ENCODE measurements at places on chromosomes 7 and 10.

DNA sequence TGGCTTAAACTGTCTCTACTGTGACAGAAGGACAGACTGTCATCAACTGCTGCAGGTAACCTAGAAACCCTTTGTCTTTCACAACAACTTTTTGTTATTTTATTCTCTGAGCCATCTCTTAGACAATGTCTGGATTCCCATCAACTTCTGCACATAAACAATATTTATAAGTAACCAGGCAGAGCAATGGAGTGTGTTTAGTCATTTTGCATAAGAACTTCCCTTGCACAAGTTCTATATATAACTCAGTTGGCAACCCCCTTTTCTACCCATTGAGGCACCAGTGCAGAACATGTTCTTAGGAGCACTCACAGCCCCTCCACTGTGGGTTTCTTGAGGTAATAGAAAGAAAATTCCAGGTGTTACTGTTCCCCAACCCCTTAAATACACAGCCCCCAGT, 65.0 kb upstream of the IL6 start:
- DNase-seq, result no peak

GRCh38 chr7:95157381-95157780, 167.0 kb downstream of the PON1 start:
- no peak for DNase-seq

DNA sequence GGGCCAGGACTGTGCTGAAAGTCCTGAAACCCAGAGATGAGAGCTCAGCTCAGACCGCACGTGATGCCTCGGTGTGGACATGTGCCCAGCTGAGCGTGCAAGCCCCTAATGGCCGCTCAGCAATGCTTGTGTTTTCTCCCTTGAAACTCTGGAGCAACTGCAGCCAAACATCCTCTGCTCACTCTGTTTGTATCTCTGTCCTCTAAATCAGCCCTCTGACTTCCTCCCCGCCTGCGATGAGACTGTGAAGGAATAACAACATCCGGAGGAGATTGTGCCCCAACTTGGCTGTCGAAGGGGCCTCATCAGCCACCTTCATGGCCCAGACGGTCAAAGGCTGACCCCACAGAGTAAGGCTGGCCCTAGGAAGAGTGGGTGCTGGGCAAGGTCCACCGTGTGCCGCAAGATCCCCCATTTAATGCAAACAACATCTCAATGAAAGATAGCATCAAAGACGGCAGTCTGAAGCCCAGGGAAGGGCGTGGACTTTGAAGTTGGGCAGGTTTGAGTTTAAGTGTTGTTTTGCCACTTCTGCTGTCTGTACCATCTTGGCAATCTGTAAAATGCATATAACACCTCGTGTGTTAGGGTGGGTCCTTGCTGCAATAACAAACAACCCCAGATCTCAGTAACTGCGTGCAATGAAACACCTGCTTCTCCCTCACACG, 39.9 kb downstream of the CALML3 start:
- no peak for DNase-seq

DNA sequence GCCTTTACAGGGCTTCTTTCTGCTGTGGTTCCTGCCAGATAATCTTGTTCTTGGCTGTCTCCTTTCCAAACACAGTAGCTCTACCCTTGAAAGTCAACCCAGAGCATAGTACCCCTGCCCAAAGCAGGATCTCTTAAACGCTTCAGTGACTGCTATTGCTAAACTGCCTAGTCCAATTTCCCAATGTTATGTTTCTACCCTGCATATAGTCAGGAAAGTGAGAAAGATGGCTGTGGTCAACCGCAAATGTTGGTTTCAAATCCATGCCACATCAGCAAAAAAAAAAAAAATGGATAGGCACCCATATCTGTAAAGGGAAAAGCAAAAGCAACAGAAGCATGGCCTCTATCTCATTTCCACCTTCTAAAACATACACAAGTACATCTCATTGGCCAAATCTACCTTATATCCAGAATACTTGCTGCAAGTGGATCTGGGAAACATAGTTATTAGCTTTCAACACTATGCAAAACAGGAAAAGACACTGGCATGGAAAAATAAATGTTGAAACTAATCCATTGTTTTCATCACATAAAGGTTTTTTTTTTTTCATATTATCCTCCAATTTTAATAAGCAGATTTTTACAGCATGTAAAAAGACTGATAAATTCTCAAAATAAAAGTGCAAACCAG, 59.8 kb downstream of the DNAJC1 start:
- no peak for DNase-seq

DNA sequence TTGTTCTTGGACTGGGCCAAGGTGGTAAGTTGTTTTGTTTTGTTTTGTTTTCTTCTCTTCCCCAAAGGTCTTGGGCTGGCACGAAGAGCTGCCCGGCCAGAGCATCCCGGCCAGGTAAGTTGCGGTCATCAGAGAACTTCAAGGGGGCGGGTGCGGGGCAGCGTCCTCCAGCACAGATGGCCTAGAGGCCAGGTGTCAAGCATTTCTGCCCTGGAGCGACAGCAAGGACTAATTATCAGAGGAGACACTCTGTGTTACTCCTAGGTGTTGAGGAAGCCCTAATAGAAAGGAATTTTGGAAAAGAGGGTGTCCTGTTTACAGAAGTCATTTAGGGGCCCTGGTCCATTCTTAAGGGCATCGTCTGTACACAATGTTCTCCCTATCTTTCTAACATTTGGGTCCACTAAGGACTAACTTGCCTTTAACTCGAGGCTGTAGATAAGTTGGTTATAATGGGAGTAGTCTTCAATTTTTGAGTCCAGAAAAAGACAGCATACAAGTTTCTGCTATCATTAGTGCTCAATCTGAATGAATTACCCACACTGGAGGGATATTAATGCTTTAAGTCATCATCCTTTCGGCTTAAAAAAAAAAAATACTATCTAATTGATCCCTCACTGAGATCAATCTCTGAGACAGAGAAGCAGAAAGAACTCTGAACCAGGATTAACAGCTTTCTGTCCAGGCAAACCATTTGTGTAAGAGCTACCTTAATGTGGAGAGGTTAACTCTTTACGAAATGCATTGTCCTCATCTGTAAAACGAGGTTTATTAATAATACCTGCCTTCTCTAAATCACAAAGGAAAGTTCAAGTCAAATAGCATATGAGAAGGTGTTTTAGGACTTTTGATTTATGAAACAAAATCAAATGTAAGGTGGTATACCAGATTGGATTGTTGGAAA, 1.5 kb downstream of the ITGB8 start:
- no peak for DNase-seq

DNA sequence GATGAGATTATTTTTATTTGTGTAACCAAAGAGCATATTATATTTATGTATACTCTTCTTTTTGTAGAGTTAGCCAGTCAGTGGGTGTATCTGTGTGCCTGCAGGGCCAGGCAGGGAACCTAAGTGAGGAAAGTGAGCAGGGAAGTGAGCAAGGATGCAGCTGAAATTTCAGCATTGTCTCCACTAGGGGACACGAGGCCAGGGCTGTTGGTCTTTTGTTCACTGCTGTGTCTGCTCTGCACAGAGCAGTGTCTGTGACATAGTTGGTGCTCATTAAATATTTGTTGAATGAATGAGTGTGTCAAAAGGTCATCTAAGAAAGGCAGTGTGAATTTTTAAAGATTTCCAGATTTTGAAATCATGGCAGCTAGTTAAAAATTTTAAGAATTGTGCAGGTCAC, 51.8 kb downstream of the SUGCT start:
- no peak for DNase-seq

DNA sequence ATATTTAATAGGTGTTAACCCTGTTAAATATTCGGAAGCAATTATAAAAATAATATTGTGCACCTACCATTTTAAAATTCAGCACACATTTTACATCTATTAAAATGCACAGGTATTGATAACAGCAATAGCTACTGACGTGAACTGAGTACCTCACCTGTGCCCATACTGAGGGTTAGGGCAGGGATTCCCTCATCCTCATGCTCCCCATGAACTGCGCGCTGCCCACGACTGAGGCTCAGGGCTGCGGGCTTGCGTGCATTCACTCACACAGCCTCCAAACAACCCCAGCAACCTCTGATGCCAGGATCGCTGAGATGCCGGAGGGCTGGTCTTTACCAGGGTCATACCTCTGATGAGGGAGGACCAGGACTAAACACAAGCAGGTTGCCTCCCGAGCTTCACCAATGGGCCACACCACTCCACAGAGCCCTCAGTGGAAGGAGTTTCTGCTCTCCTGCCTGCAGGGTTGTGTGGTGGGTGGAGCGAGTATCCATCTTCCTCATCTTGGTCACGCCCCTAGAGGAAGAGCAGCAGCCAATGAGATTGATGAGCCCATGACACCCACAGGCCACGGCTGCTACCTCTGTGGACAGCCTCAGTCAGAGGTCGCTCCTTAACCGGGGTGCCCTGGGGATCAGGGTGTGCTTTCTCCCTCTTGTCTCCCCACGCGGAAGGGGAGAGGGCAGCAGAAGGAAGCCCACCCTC, 478.3 kb downstream of the TNS3 start:
- DNase-seq, result no peak

GRCh38 chr10:7417807-7418206, 7.0 kb upstream of the SFMBT2 start:
- no peak for DNase-seq

GRCh38 chr10:4658777-4659176, 167.2 kb upstream of the AKR1E2 start:
- DNase-seq, result no peak

DNA sequence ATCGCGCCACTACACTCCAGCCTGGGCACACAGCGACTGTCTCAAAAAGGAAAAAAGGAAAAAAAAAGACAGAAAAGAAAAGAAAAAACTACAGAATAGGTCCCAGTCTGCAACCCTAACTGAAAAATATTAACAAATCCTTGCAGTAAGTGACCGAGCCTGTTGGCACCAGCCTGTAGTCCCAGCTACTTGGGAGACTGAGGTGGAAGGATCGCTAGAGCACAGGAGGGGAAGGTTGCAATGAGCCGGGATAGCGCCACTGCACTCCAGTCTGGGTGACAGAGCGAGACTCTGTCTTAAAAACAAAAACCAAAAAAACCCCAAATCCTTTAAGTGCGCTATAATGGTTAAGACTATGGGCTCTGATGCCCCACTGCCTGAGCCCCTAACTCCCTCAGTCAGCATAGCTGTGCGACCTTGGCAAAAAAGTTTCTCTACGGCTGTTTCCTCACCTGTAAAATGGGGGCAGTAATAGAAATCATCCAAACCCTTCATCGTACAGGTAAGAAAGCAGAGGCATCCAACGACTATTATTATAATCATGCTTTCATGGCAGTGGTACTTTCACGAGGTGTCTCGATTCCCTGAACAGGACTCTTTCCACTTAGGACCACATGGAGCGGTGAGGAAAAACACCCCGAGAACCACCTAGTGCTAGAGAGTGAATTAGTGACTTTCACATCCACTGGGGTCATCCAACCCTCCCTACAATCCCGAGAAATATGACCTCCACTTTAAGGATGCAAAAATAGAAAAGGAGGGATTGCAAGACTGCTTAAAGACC, 755 bp downstream of the TOMM7 start:
- DNase-seq, result peak; percentile 36

DNA sequence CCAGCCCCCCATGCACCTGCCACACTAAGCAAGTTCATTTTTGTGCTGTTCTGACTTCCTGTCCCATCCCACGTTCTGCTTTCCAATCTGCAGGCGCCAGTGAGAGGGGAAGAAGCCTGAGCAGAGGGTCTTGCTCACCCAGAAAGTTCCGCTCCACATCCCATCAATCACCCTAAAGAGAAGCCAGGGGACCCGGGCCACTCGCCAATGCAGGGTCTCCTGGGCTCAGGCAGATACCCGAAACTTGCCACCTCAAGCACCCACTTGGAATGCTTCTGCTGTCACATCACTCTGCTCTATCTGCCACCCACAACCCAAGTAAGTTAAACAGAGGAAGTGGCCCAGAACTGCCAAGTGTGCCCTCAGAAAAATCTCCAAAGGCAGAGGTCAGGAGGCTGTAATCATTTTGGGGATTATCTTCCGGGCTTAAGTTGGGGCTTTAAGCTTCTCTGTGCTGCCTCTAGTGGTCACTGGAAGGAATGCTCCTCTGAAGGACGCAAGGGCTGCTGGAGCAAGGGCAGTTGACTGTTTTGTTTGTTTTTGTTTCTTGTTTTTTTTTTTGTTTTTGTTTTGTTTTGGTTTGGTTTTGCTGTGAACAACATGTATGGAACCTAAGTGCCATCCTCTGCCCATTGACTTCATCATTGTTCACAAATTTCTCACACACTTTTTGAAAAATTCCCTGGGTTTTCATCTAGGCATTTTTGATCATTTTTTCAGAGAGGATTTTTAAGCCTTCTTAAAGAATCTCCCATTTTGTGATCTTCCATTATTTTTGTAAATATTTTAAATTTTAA, 25.5 kb downstream of the PRR15 start:
- peak; percentile 51 for DNase-seq

GRCh38 chr7:3367261-3367660, 66.2 kb downstream of the SDK1 start:
- peak; percentile 40 for DNase-seq

DNA sequence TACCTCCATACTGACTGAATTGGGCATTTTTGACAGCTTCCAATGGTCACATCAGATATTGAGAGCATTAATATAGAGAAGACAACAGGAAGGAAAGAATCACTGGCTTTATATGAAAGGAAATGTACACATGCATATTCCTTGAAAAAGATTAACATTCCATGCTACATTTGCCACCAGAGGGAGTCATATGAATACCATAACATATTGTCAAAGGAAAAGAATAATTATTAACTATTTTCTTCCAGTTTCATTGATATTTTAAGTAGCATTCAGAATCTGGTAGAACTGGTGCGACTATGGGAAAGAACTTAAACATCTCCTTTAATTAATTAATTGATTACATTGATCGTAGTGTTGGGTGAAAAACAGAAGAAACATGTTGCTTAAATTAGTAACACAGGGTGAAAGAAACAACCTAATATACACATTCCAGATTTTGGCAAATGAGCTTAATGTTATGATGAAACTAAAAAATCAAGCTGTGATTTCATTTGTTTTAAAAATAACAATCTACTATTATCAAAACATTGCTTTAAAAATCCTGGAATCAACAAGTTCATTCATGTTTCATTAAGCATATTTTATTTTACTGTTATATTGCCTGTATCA, 71.5 kb downstream of the GPR85 start:
- peak; percentile 18 for DNase-seq

DNA sequence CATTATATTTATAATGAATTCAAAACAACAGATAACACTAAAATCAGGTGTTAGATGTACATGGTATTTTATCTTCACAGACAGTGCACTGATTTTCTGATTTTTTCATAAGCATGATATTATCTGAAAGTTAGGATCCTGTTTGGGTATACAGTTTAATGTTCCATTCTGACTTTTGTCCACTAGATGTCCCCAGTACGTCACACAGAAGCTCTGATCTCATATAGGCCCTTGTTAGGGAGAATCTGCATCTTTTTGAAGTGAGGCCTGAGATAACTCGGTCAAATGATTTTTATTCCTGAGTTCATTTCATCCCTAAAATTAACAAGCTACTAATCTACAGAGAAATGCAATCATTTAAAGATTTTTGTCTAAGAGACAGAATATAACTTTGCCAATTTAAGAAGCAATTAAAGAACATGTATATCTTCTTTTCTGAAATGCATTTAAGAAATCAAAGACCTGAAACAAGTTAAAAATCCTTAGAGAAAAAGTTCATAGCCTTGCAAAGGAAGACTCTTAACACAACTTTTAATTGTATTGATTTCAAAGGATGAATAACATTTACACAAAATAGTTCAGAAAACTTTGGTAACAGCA, 72.0 kb upstream of the TES start:
- peak; percentile 70 for DNase-seq

GRCh38 chr7:70270149-70270548, 671.9 kb downstream of the AUTS2 start:
- DNase-seq, result no peak

GRCh38 chr7:77707504-77707992, 11.3 kb downstream of the RSBN1L start:
- DNase-seq, result no peak

- no peak for DNase-seq
These were observed 63.2 kb downstream of the VCL start for GRCh38 chr10:74061104-74061503.
